ENCODE measurements at places on chromosomes 5 and 9.

- no peak for DNase-seq
Observed at GRCh38 chr5:80554646-80555045, 15.4 kb downstream of the ANKRD34B start.

GRCh38 chr9:21788752-21789151 is 13.7 kb upstream of the MTAP start:
- DNase-seq: no peak

DNA sequence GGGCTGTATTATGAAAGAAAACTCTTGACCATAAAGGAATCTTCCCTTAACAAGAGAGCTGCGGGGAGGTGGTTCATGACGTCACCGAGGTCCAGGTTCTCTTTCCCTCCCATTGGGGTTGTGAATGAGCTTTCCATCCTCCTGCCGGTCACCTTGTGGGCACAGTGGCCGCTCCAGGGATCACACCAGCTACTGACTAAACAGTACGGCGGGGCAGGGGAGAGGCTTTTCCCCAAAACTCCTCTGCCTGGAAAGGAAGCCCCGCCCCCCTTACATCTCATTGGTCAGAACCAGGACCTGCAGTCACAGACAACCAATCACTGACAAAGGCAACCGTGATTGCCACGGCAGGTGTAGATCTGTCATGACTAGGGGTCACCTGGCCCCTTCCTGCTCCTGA is 35.6 kb downstream of the ROR2 start:
- no peak for DNase-seq

DNA sequence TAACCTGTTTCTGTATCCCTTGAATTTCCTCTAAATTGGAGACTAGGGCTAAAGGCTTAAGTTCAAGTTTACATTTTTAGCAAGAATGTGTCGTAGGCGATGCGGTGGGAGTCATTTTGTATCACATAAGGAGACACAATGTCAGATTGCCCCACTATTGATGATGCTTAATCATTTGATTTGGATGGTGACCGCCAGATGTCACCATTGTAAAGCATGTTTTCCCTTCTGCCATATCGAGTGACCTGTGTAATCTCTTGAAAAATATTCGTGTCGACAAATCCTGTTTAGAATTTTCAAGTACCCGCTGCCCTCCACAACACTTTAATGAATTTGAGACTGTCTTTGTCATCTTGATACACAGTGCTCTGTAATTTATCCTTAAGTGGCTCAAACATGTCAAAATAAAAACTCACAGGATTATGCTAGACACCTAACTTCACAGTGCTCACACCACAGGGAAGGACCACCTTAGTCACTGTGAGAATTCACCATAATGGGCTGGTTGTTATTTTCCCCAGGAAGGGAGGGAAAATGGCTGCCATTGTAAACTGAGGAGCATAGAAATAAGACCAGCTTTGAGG is 34.5 kb upstream of the SLC46A2 start:
- DNase-seq: no peak

DNA sequence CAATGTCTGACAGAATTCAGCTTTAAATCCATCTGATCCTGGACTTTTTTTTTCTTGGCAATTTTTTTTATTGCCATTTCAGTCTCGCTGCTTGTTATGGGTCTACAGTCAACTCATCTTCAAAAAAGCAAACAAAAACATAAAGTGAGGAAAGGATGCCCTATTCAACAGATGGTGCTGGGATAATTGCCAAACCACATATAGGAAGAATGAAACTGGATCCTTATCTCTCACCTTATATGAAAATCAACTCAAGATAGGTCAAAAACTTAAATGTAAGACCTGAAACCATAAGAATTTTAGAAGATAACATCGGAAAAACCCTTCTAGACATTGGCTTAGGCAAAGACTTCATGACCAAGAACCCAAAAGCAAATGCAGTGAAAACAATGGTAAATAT is 389.1 kb upstream of the ST8SIA4 start:
- DNase-seq: no peak

GRCh38 chr5:128353441-128354107 is 184.5 kb downstream of the FBN2 start:
- DNase-seq: no peak

DNA sequence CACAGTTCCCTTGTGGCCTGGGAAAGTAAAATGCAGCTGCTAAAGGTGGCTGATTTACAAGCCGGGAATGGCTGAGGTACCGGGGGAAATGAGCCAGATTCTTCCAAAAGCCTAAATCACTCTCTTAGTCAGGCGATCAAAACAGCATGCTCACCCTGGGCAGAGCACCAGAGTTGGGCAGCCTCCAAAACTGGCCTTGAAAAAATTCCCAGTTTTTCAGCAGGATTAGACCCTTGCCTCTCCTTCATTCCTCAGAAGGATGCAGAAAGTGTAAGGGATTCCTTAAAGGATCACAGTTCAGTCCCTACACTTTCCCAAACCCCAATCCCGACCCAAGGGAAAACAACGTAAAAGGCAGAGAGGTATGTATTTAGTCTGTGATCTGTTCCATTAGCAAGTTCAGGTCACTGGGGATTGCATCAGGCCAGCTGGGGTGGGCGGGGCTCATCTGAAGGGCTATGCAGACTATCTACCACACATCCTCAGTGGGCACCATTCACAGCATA is 16.9 kb downstream of the TMEM174 start:
- DNase-seq: no peak

DNA sequence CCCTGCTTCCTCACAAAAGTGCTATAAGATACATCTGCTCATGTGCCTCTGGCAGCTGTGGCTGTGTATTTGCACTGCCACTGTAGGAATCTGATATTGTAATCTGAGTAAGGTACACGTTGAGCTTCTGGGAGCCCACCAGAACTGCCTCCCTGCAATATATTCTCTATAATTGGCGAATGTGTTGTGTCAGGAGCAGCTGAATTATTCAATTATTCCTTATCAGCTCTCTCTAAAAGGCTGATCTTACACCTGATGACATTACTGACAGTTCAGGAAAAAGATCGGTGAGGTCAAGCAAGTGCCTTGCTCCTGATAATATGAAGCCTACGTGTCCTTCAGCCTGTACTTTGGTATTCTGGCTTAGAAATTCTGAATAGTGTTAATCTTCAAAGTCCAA is 1015.0 kb downstream of the CDH9 start:
- DNase-seq: no peak

- DNase-seq: no peak
Observed at GRCh38 chr5:111968459-111968858, 211.5 kb upstream of the NREP start.

All from amygdala (tissue), 56 donors.